Erythroblast (primary cell): ENCODE measurements at places on chromosomes 16 and 17.

- no peak for DNase-seq
Observed at GRCh38 chr17:16975277-16975651, 3.3 kb upstream of the TNFRSF13B start.

- peak; percentile 99 for DNase-seq
Observed at GRCh38 chr16:27549746-27550581, at the start of the genes GTF3C1 and KATNIP. TSS of gene GTF3C1 (minus strand) at chr16:27549913. CDS start at chr16:27549890, 23 bp downstream. TSS of gene KATNIP (plus strand) at chr16:27550144. CDS start at chr16:27550171, 27 bp downstream.

GRCh38 chr17:43143201-43143600, 18.0 kb upstream of the BRCA1 start:
- no peak for DNase-seq

DNA sequence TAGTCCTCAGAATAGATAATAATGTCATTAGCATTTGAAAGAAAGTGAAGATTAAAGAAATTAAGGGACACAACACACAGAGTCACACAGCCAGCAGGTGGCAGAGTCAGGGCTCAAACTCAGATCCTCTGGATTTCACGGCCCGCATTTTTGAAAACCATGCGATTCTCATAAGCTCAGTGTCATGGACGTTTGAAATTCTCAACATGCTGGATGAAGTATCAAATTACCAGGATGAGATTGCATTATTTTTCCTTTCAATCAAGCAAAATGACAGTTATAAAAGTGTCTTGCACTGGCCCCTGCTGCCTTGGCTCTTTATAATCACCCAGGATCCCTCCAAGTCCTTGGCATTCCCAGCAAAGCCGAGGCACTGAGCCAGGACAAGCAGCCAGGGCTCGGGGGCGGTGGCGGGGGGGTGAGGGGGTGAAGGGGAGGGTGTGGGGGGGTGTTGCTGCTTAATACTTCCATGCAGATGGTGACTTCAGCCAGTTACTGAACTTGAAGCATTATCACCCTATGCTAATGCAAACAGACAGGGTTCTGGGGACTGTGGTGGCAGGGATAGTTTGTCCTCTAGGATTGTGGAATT, 6.6 kb upstream of the BMERB1 start:
- DNase-seq: peak; percentile 76

- no peak for DNase-seq
Observed at GRCh38 chr16:7867831-7868230, 535.2 kb downstream of the RBFOX1 start.

DNA sequence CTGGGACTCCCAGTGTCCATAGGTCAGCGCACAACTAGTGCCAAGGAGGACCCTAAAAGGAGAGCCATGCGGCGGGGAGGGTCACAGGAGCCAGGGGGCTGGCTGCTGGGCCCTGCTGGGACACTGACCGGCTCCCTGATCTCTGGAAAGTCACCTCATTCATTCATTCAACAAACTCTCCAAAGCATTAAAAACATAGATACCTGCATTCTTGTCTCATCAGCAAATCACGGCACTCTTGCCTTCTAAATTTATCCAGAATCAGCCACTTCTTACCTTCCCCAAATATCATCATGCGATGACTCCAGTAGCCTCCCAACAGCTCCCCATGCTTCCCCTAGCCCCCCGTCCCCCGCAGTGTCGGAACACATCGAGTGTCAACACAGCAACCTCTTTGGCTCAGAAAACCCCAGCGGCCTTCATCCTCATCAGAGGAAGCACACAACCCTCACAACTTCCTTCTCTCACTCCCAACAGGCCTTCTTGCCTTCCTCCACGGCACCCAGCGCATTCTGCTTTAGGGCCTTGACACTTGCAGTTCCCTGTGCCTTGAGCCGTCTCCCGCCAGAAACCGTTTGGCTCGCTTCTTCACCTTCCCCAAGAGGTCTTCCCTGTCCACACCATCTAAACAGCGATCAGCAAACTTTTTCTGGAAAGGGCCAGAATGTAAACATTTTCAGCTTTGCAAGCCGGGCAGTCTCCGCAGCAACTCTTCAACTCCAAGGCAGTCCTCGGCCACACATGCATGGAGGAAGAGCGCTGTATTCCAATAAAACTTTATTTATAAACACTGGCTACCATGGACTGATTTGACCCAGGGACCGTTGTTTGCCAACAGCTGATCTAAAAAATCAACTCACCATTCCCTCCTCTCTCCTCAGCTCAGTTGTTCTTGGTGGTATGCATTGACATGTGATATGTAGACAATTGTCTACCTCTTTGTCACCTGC, 119.5 kb upstream of the TNRC6C start:
- no peak for DNase-seq

DNA sequence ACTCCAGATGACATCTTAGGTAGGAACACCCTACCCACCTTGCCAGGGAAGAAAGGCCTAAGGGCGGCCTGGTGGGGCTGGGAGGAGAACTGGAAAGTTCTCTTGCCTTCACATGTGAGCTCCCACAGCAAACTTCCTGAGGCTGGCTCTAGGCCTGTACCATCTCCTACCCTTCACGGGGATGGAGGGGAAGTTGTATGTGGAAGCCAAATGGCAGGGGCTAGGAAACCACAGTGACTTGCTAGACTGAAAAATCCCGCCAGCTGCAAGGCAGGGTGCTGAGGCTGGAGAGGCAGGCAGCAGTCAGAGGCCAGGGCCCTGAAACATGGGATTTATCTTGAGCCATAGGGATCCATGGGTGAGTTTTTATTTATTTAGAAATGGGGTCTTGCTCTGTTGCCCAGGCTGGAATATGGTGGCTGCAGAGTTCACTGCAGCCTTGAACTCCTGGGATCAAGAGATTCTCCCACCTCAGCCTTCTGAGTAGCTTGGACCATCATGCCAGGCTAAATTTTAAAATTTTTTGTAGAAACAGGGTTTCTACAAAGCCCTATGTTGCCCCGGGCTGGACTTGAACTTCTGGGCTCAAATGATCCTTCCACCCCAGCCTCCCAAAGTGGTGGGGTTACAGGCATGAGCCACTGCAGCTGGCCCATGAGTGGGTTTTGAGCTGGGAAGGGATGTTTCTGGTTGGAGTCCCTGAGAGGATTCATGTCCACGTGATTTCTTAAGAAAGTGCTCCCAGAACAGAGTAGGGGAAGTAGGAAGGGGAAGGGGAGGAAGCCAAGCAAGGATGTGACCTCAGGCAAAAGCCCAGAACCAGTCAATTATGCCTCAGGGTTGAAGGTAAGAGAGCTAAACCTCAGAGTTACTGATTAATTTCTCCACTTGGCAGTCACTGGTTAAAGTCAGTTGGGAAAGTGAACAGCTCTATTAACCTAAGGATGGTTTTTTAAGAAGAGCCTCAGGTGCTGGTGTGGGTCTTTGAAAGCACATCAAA, 4.0 kb upstream of the KAT8 start:
- no peak for DNase-seq
